Urothelium cell line (cell line): ENCODE measurements at places on chromosomes 3 and 15.
A peak's percentile ranks its signal among the peaks of the same experiment; 100 is the strongest.

GRCh38 chr3:188506446-188506845 is 352.5 kb downstream of the LPP start:
- no peak for DNase-seq

GRCh38 chr3:167776066-167776685 is 40.7 kb downstream of the SERPINI1 start:
- no peak for DNase-seq

DNA sequence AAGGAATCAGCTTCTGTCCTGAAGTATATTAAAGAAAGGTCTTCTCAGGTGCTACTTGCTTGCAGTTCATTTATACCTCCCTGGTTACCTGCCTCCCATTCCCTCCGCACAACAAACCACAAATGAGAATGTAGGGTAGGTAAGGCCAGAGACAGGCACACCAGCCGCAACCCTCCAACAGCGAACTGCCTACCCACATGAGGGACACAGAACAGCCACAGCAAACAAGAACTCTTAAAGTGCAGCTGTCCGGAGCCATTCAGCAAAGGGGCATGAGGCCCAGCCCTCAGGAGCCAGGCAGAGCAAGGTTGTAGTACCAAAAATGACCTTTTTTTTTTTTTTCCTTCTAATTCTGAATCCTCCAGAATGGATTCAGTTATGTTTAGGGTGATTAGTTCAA is 52.4 kb downstream of the SPSB4 start:
- DNase-seq = no peak

GRCh38 chr3:94001827-94002495 is 22.0 kb downstream of the ARL13B start:
- DNase-seq = no peak

GRCh38 chr15:69892351-69892750 is 205.4 kb downstream of the TLE3 start:
- no peak for DNase-seq

DNA sequence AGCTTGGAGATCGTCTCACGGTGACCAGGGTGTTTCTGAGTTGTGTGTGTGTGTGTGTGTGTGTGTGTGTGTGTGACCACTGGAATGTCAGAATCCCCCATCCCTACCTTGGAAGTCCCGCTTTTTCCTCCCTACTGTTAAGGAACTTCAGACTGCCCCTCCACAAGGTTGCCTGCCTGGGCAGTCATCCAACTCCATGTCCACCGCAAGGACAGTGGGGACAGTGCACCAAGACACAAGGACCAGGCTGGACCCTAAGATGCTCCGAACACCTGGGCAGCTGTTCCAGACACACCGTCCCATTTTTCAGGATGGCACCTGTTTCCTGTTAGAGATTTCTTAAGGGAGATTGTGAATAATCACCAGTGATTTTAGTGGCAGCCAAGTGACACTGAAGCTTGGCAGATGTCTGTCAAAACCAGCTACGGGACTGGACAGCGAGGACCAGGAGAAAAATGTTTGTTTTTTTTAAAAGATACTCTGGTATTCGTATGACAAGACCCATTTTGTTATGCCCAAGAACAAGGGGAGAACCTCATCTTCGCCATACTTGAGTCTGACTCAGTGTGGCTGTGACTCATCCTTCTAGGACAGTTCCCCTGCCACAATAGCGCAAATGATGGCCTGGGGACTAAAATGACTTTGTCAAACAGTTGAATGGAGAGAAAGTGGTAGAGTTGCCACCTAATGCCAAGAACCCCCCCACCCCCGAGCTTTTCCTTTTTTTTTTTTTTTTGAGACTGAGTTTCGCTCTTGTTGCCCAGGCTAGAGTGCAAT is 15.5 kb downstream of the PAQR9 start:
- peak; percentile 36 for DNase-seq

DNA sequence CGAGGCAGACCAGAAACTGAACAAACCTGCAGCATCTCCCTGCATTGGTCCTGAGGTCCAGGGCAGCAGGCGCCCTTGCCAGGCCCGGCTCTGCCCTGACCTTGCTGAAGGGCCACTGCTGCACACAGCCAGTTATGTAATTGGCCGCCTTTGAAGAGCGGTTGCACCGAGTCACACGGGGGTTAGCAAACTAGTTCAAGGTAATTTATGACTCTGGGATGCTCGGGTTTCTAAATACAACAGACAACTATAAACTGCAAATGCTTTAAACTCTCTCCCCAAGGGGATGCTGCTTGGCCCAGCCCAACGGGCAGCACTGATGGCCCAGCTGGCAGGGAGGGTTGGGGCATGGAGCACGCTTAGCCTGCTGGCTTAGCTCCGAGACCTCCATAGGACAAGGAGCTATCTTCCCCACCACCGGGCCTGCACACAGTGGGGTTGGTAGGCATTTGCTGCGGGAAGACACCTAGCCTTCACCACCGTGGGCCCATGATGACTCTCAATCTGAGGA is 60.3 kb upstream of the IQSEC1 start:
- DNase-seq = no peak

DNA sequence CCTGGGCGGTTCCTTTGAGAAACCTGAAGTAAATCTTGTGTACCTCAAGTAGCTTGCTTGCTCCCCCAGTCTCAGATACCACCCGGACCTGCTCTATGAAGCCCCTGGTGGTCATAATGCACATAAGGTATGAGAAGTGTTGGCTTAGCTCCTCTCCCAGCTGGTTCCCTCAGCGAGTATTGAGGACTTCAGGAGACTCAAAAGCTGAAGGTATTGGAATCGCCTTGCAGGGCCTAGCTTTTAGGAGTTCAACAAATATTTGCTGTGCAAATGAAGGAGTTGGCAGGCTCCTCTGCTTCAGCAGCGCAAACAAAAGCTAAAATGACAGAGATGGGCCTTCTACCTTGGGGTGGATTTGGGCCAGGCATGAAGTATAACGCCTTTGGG is 1.7 kb downstream of the CMTM8 start:
- peak; percentile 47 for DNase-seq

- DNase-seq = no peak
These were observed 392.7 kb downstream of the PTPRG start for GRCh38 chr3:61954097-61954540.

DNA sequence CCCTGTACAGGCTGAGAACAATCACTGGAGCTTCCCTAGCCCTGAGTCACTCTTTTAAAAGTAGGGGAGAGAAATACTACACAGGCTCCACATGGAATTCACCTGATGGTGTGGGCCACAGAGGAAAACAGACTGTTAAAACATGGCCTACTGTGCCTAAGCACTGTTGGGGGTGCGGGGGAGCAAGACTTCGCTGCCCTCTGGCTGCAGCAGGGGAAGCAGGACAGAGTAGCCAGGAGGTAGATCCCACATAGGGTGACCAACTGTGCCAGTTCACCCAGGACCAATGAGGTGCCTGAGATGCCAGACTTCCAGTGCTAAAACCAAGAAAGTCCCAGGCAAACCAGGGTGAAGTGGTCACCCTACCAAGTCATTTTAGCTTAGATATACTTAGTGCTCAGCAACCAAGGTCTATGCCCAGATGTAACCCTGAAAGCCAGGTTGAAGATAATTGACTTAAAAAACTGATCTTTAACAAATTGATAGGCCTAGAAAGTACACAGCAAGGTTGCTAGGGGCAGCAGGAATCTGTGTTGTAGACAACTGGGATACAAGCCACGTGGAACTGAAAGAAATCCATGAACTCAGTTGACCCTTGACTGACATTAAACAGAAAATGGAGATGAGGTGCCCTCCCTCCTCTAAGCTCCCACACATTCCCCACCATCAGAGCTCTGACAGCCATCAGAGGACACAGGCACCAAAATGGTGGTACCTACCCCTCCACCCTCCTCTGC is 344.2 kb upstream of the PPP2R3A start:
- no peak for DNase-seq
